ENCODE measurements at places on chromosomes 1 and 21.

GRCh38 chr1:85027242-85027983, 20.9 kb downstream of the MCOLN3 start:
- DNase-seq = no peak

DNA sequence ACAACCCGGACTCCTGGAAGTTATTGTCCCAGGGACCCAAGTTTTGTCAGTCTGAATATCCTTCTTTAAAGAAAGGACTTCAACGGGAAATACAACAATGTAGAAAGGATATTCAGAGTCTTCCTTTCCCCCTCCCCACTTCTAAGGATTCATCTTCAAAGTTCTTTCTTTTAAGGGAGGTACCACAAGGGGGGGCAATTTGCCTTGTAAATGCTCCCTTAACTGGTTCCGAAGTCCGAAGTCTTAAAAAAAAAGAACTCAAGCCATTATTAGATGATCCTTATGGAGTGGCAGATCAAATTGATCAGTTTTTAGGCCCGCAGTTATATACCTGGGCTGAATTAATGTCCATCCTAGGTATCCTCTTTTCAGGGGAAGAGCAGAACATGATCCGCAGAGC, 47.0 kb downstream of the SERINC2 start:
- no peak for DNase-seq

GRCh38 chr1:239386453-239387303, at the start of gene CHRM3:
Gene CHRM3 (plus strand): TSS chr1:239386568. CDS start chr1:239907452, 520,884 bp downstream.
- DNase-seq = peak; percentile 8

DNA sequence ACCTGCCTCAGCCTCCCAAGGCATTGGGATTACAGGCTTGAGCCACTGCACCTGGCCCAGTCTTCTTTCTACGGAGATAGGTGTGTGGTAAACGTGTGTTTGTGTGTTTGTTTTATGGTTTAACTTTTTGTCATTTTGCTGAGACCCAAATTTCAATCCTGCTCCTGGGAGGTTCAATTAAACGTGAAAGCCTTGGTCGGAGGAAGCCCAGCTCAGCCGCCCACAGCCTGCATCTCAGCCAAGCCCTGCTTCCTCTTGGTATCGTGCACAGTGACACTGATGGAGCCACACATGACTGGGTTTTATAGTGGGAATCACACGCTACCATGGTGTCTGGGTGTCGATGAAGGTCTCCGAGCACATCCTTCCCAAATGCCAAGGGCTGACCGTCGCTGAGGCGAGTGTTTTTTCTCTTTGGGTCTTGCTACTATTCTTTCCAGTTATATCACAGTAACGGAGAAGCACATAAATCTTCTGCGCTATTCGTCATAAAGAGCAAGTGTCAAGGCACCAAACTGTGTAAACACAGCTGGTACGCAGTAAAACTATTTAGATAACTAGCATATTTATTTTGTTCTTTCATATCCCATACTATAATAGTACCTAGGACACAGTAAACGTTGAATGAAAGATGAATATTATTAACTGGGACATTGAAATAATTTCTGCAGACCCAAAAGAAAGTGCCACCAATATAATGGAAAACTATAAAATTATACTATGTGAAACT, 39.3 kb downstream of the HLCS start:
- DNase-seq = no peak

DNA sequence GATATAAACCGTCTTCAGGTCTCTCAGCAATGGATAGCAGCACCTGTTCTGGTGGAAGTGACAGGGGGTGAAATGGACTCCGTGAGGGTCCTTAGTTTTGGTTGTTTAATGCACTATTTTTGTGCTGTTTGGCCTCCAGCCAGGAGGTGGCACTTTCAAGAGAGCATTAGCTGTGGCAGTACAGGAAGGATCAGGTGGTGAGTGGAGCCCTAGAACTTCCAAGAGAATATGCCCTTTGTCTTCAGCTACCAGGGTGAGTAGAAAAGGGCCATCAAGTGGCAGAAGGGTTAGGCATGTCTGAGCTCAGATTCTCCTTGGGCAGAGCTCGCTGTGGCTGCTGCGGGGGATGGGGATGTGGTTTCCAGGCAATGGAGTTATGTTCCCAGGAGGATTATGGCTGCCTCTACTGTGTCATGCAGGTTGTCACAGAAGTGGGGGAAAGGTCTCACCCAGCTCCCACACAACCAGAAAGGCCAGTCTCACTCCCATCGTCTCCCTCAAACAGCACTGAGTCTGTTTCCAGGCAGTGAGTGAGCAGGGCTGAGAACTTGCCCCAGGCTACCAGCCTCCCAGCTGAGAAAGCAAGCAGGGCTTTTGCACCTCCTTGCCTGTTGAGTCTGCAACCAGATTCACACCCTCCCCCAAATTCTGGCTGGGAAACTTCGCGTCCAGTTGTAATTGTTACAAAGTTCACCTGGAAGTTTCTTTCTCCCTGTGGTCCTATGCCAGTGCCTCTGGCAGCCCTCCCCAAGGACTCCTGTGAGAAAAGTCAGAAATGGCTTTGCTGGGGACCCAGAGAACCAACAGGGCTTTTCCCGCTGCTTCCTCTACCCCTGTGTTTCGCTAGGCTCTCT, 39.1 kb upstream of the TTLL7 start:
- no peak for DNase-seq

Measured in BJ (cell line).